Activated CD8-positive, alpha-beta memory T cell treated with anti-CD3 and anti-CD28 coated beads for 1 hour (primary cell): ENCODE measurements at places on chromosomes 11 and 22.

- DNase-seq = no peak
Measured at GRCh38 chr22:35883031-35883620, 145.5 kb downstream of the RBFOX2 start.

DNA sequence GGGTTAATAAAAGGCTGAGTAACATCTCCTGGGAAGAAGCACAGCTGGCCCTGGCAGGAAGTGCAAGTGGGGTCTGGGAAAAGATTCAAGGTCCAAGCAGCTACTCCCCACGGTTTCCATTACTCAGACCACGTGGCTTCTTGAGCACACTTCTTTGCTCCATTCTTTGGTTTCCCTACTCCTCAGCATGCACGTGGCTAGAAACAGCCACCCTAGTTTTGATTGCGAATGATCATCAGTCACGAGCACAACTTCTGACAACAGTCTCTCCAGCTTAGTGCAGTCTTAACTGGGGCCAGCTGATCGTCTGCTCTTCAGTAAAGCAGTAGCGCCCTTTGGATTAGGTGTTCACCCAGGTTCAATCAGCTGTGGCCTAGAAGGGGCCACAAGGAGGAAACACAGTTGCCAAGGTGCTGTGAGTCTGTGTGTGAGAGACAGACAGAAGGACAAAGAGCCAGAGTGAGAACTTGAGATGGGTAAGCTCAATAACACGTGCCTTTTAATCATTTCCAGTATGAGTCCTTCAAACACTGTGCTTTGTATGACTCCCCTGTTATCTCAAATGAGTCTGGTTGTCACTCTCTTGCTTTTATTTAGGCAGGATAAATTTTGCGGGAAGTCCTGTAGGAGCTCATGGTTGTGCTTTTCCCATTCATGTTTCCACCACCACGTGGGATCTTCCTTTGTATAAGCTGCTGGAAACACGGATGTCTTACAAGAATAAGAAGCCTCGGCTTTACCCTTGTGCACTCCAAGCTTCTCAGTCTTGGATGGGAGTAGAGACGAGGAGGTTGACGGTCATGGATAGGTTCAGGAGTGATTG, 901 bp upstream of the PARVA start:
- no peak for DNase-seq

DNA sequence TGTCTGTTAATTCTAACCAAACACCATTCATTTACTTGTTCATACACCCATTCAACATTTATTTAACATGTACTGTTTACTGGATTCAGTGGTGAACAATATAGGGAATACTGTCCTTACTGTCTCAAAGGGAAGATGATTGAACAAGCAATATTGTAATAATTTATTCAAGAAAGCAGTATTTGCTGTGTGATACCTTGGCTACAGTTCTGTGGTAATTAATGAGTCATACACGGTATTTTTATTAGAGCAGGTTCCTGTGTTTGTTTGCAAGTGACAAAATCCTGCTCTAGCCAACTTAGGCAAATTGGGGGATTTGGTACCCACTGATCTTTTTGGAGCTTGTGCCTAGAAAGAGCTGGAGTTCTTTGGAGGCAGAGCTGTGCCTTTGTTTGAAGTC, 15.7 kb downstream of the PIH1D2 start:
- no peak for DNase-seq

GRCh38 chr11:130600616-130601015, 152.2 kb downstream of the ADAMTS15 start:
- no peak for DNase-seq

- no peak for DNase-seq
Measured at GRCh38 chr22:39956932-39957664, 3.1 kb upstream of the TMA7B start.

- DNase-seq = no peak
Measured at GRCh38 chr11:103681855-103682254, 354.6 kb upstream of the DDI1 start.

- no peak for DNase-seq
Measured at GRCh38 chr22:25484521-25485315, 79.8 kb upstream of the GRK3 start.

DNA sequence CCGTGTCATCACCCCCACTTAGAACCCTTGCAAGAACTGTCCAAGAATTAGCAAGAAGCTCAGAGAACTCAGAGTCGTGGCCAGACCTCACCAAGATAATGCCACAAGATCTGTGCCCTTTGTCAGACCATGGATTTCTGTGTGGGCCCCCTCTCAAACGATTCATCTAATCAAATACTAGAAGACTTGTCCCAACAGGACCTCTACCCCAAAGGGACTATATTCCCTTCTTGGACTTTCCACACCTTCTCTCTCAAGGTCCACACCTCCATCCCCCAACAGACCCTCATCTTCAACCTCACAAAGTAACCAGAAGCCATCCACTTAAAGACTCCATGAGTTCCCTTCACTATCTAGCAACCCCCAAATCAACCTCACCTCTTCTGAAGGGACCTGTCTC, 2.8 kb downstream of the POLR3H start:
- no peak for DNase-seq

- DNase-seq = no peak
Measured at GRCh38 chr11:71131861-71132260, 120.5 kb downstream of the SHANK2 start.

GRCh38 chr22:43883012-43883661, 8.7 kb downstream of the PNPLA5 start:
- no peak for DNase-seq

GRCh38 chr11:5280582-5281102, 10.9 kb upstream of the HBE1 start:
- no peak for DNase-seq

- no peak for DNase-seq
Measured at GRCh38 chr11:128821556-128821955, 45.5 kb downstream of the KCNJ1 start.

GRCh38 chr11:120722524-120722923, 211.0 kb downstream of the GRIK4 start:
- DNase-seq = no peak

GRCh38 chr11:10326012-10326964, 21.4 kb downstream of the ADM start:
- no peak for DNase-seq

DNA sequence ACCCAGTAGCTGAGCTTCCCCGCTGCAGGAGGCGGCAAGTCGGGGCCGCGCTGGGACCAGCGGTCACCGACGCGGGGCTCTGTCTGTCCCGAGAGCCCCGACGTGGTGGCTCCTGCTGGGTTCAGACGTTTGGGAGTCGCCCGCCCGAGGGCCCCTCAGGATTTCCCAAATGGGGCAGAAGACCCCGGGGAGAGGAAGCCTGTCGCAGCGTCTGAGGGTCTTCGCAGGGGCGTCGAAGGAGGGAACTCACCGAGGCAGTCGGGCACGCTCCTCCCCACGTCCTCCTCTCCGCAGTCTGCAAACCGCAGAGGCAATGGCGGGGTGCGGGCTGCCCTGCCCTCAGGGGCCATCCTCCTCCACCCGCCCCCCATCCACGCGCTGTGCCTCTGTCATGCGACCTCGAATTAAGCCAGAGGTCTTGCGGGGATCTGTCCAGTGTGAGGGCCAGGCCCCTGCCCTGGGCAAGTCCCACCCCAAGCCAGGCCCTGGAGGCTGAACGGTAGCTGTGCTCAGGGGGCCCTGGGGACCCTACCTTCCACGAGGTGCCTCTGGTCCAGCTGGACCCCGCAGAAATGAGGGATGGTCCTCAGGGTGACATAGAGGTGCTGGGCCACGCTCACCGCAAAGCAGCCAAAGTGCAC, 12.5 kb downstream of the IL17REL start:
- no peak for DNase-seq

DNA sequence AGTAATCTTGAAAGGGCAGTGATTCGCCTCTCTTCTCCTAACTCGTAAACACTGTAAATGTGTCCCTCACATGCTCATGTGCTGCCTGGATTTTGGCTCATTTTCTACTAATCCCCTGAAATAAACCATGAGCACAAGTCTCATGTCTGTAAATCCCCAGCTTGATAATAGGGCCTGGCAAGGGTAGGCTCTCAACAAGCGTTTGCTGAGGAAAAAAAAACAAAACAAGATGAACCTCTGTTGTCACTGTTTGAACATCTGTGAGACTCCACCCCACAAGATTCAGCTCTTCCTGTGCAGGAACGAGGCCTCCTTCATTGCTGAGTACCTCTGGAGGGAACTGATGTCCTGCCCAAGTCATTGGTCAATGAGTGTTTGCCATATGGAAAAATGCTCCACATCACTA, 4.5 kb upstream of the CYB5R2 start:
- no peak for DNase-seq

DNA sequence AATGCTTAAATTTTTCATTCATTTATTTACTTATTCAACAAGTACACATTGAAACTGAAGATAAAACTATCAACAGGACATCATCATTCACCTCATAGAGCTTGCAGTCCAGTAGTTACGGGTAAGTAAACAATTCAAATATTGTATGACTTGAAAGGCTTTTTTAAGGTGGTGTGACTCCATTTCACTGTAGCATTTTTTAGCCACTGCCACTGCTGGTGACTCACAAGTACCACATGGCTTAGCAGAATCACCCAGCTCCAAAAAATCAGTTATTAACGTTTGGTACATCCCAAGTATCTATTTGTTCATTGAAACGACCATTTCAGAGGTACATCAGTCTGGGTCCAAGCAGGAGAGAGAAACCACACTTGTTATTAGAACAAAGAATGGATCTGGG, 427.9 kb upstream of the DDI1 start:
- DNase-seq = no peak

GRCh38 chr11:36817336-36817965, 219.4 kb upstream of the RAG2 start:
- DNase-seq = no peak

DNA sequence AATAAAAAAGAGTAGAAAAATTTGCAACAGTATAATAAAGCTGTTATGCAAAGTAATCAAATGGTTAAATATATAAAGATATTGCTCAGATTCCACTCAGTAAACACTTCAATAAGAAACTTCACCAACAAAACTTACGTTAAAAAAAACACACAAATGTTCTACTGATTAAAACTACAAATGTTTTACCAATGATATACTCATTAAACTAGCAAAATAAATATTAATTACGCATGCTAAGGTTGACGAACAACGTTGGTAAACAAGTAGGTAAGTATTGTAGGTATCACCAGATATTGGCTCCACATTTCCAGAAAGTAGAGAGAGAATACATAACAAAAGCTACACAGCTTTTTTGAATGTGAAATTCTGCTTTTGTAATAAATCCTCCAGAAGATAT, 12.6 kb downstream of the RDX start:
- DNase-seq = no peak

- no peak for DNase-seq
Measured at GRCh38 chr11:7020183-7020917, at the start of the genes NLRP14 and ZNF214. TSS of gene NLRP14 (plus strand) at chr11:7020479. CDS start at chr11:7038587, 18,108 bp downstream. TSS of gene ZNF214 (minus strand) at chr11:7020346. CDS start at chr11:7002835, 17,511 bp downstream.

DNA sequence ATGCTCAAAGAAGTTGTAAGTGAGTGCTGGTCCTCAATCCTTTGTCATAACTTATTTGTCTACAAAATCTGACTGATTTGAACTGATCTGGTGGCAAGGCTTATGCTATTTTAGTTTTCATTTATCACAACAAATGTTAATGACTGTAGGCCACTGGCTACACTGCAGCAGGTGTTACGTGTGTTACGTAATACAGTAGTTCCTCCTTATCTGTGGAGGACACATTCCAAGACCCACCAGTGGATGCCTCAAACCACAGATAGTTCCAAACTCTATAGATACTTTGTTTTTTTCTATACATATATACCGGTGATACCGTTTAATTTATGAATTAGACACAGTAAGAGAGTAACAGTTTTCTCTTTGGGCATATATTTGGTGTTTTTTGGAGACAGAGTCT, 7.0 kb downstream of the MADD start:
- DNase-seq = no peak

DNA sequence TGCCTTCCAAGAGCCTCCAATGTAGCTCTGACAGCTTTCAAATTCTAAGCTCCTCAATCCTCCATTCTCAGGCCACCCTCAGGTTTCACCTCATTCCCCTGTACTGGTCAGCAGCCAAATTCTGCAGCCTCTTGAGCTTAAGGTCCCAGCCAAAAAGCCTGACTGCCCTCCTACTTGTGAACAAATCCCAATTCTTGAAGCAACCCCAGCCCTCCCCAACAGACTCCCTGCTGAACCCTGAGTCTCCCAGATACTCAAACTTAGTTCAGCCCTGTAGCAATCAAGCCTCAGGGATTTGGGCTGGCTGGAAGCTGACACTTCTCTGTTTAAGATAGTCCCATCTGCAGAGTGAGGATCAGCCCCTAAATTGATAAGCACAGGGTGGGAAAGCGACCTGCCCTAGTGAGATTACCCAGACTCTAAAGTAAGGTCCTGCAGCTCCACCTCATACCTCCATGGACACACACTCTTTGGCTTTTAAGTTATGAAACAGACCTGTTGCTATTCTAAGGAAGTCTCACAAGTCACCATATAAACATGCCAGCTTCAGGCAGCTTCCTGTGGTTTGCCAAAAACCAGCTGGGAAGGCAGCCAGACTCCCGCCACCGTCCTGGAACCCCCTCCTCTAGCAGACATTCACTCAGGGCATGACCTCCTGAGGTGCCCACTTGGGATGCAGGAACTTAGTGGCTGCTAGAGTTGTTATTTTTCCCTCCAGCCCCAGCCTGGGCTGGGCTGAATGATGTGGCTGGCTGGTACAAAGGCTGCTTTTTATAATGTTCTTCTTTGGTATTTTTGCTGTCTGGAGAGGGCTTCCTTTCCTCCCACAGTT, 82.5 kb upstream of the PICALM start:
- no peak for DNase-seq

GRCh38 chr11:134258577-134258976, 5.2 kb downstream of the ACAD8 start:
- DNase-seq = no peak

GRCh38 chr11:45805305-45806071, 539 bp downstream of the SLC35C1 start:
- no peak for DNase-seq

GRCh38 chr11:76501526-76502202, 56.8 kb downstream of the EMSY start:
- DNase-seq = no peak

DNA sequence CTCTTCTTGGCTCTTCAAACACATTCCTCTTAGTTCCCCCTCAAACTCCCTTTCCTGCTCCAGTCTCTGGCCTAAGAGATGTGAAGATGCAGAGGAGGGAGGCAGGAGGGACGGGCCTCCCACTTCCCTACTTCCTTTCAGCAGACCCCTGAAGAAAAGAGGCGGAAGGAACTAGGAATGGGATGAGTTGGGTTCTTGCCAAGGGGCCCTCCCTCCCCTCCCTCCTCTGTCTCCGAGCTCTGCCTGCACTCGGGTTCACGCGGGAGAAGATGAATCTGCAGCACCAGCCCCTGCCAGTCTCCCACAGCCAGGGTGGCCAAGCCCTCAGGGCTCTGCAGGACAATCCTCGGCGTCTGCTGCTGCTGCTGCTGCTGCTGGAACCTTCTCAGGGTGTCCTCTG, 24.3 kb upstream of the PKNOX2 start:
- DNase-seq = no peak

- DNase-seq = no peak
Measured at GRCh38 chr22:35792506-35792905, 74.8 kb downstream of the APOL5 start.

GRCh38 chr11:104653407-104653806, 244.9 kb downstream of the CASP12 start:
- DNase-seq = no peak
